Stimulated activated CD4-positive, alpha-beta T cell treated with anti-CD3 and anti-CD28 coated beads, Interleukin-2, amount 100 ng/mL, for 48 hours (primary cell): ENCODE measurements at places on chromosomes 13 and 19.
A peak's percentile ranks its signal among the peaks of the same experiment; 100 is the strongest.

GRCh38 chr19:38655148-38655824 lies 7.8 kb downstream of the ACTN4 start:
- peak; percentile 36 for DNase-seq

GRCh38 chr19:52492994-52493470 lies 34.4 kb upstream of the ZNF808 start:
- DNase-seq, result no peak

- no peak for DNase-seq
These were observed 9.6 kb downstream of the DDA1 start for GRCh38 chr19:17318966-17319365.

DNA sequence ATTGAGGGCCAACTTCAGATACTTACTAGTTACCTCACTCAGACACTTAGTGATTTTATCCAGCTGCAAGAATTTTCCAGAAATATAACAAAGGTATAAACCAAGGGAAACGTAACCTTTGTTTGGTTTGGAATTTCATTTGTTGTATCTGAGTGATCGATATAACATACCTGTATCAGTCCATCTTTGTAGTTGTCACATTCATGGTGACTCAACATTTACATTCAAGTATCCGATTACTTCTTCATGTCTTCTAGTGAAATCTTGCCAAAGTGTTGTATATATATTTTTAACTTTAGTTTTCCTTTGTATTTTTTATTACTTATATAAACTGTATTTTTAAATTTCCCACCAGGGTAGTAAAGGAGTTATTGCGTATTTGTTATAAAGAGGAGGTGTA lies 16.9 kb upstream of the MYCBP2 start:
- DNase-seq, result no peak

DNA sequence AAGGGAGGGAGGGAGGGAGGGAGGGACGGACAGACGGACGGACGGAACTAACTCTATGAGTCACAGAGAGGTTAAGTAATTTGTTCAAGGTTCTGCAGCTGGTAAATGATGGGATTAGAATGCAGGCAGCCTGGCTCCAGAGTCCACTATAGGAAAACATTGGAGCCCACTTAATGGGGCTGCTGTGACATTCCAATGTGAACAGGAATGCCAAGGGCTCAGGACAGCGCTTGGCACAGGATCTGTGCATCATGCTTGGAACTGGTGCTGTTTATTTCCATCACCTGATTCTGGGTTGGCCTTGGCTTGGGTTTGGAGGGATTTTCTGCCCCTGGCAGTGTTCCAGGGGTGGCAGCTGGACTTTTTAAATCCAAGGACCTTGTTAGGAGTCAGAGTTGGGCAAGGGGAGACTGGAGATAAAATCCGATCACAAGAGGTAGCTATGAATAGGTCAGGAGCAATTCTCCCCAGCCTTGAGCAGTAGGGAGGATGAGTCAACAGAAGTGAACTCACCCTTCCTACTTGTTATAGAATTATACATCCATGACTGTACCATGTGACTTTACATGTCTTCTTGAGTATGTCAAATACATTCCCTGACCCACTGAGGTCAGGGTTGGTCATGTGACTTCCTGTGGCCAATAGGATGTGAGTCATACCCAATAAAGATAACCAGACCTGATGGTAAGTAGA lies 7.8 kb upstream of the HIF3A start:
- no peak for DNase-seq

- peak; percentile 15 for DNase-seq
These were observed 75.9 kb downstream of the ESD start for GRCh38 chr13:46721054-46721453.

- DNase-seq, result no peak
These were observed 247.0 kb downstream of the GPC6 start for GRCh38 chr13:93473441-93474270.

- DNase-seq, result no peak
These were observed 18.2 kb upstream of the AKAP8 start for GRCh38 chr19:15397782-15398181.

DNA sequence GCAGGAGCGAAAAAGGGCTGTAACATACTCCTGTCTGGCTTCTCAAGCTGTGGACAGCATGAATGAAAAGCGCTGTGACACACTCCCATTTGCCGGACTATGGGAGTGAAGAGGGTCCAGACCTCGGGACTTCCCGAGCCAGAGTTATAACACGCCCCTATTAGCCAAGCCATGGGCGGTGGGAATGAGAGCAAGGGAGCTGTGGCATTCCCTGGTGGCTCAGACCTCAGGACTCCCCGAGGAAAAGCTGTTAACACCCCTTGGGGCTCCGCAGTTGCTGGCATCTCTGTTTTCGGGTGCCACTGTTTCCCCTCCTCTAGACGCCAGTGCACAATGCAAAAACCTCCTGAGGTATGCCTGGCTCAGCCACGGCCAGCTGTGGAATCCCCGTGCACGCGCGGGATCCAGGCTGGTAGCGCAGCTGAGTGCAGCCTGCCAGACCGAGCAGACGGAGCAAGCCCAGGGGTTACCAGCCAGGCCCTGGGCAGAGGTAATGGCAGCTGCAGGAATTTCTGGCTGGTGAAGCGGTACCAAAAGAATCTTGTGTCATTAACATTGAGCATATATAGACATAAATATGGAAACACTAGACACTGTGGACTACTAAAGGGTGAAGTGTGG lies 1534.6 kb upstream of the PRR20A start:
- DNase-seq, result no peak

- DNase-seq, result peak; percentile 23
These were observed 468 bp downstream of the STX10 start for GRCh38 chr19:13149628-13150186.

DNA sequence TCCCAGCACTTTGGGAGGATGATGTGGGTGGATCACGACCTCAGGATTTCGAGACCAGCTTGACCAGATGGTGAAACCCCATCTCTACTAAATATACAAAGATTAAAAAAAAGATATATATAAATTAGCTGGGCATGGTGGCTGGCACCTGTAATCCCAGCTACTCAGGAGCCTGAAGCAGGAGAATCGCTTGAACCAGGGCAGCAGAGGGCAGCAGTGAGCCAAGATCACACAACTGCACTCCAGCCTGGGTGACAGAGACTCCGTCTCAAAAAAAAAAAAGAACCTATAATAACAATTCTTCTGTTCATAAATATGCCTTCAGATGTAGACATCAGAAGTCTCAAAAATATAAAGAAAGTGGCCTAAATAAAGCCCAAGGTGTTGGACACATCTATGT lies 7.6 kb downstream of the ZNF737 start:
- DNase-seq, result no peak
